ENCODE measurements at places on chromosomes 3 and 15. TPM values are rescaled to one million over a fixed set of nuclear protein-coding genes. Genes with fewer than 3 reads are reported as not detected.

DNA sequence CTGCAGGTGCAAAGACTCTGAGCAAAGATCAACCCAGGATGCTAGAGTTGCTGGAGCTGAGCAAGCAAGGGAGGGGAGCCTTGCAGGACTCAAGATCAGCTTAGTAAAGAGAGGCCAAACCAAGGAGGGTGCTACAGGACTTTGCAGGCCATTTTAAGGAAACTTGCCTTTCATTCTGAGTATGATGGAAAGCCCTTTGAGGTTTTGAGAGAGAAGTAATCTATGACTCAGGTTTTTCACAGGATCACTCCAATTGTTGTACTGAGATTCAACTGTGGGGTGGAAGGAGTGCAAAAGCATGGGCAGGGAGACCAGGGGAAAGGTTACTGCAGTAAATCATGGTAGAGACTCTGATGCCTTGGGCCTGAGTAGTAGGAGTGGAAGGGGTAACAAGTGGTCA, 260.4 kb upstream of the GPR149 start:
- no peak for DNase-seq

GRCh38 chr3:38121451-38121831, 15.5 kb downstream of the ACAA1 start:
- DNase-seq = no peak

DNA sequence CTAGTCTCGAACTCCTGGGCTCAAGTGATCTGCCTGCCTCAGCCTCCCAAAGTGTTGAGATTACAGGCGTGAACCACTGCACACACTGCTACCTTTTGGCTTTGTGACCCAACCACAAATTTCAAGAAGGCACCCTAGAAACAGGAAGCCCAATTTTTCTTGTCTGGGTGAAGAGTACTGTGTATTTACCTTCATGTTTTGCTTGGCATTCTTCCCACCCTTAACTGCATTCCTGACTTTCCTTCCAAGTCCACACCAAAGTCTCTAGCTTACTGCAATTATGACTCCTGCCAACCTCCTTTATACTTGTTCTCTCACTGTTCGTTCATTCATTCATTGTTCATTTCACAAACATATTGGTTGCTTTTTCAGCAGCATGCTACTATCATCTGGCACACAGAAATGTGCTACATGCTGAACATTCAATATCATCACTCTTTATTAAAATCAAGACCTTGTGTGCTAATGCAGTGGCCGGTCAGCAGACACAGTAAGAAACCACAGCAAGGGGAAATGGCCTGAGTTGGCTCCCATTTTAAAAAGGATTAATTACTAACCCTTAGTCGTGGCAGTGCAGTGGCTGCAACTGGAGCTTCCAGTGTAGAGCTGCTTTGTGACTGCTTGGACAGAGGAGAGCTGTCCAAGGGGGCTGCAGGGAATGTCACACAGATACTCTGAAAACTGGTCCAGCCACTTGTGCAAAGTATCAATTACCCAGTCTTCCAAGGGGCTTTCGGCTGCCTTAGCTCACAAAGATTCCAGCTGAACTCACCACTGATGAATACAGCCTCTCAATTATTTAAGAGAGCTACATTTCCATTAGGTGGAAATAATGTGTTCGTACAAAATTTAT, 94.0 kb downstream of the ETFA start:
- DNase-seq = no peak

- no peak for DNase-seq
Observed at GRCh38 chr3:161475905-161476304, 20.7 kb upstream of the OTOL1 start.

MFAP1 gene
- 57.3 TPM for polyA plus RNA-seq

DNA sequence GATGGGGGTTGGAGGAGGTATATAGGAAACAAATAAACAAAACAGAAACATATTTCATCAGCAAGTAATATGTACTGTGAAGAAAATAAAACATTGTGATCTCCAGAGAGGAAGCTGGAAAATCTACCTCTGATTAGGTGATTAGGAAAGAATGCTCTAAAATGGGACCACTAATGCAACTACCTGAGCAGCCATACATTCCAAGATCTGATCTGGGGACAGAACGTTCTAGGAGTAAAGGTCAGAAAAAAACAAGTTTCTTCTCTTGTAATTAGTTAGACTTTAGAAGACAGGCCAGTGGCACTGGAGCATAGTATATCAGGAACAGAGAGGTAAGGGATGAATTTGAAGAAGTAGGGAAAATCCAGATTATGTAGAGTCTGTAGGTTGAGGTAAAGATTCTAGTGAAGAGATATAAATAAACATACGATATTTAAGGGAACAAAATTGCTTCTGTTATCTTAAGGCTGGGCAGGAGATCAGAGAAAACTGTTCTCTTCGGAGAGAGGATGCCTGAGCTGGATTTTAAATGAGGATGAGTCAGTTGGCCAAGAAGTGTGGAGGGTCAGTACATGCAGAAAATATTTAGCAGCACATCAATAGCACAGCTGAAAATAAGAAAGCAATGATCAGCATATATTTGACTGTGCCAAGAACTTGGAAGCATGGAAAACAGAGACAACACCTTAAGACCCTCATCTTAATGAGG, 429.5 kb downstream of the NLGN1 start:
- DNase-seq = no peak

SLC2A2 gene
- 13.7 TPM for polyA plus RNA-seq

- no peak for DNase-seq
Observed at GRCh38 chr3:39232859-39233258, 40.5 kb upstream of the XIRP1 start.

GRCh38 chr15:27884726-27885125, 214.4 kb downstream of the OCA2 start:
- DNase-seq = no peak

- no peak for DNase-seq
Observed at GRCh38 chr3:24545887-24546286, 51.2 kb upstream of the THRB start.

ACTRT3 gene
- polyA plus RNA-seq = 4.6 TPM

DNA sequence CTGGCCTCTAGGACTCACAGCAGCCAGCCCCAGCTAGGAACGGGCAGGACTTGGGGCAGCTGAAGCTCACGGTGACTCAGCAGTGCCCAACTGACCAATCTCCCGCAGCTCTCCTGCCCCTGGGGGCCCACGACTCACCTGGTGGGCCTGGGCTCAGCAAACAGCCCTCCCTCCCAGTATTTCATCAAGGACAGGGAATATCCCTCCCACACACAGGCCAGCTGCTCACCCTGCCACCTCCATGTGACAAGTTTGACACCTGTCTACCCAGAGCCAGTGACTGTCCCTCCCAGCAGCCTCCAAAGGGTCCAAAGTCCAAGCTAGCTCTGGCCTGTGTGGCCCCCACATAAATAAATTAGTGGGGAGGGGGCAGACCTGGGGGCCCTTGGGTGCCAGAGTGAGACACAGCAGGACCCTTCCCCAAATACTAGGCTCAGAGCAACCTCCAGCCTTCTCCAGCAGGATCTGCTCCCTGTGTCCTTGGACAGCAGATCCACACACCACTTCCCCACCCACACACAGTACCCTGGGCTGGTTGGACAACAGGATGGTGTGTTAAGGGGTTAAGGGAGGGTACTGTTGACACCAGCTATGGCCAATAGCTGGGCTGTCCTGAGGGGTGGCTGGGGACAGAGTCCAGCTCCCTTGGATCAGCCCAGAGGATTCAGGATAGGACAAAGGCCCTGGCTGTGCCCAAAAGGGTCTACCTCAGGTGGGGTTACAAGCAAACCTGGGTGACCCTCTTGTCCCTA, 4.3 kb downstream of the GNAT1 start:
- DNase-seq = no peak

DNA sequence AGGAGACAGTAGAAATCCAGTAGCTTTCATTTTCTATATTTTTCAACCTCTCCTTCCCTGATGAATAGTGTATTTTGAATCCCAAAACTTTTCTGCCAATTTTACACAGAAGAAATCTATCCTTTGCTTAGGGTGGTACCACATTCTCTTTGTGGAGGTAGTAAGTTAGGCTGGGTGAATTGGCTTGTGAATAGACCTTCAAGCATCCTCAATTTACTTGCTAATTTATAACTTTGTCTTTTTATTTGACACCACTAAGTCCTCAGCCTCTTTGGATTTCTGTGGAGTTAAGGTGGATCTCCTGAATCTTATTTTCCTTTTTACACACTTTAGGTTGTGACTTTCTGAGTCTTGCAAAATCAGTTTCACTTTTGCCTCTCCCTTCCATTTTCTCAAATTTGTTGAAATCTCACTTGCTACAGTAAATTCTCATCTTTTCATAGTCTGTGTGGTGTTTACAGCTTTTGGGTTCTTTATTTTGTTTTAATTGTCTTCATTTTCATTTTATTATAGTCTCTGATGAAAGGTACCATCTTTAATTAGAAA, 5.7 kb upstream of the PLSCR1 start:
- no peak for DNase-seq

DNA sequence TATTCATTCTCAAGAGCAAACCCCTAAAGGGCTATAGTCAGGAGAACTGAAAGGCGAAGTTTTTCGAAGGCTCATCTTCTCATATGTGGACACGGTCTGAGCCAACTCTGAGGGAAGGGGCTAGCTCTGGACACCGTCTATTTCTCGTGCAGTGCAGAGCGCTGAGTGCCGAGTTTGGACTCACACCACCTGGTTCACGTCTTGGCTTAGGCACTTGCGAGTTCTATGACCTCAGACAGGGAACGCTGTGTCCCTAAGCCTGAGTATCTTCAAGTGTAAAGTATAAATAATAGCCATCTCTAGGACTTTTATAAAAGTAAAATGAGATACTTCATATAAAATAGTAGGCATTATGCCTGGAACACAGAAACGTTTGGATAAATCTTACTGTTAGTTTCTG, 223.7 kb downstream of the FMN1 start:
- DNase-seq = no peak

DNA sequence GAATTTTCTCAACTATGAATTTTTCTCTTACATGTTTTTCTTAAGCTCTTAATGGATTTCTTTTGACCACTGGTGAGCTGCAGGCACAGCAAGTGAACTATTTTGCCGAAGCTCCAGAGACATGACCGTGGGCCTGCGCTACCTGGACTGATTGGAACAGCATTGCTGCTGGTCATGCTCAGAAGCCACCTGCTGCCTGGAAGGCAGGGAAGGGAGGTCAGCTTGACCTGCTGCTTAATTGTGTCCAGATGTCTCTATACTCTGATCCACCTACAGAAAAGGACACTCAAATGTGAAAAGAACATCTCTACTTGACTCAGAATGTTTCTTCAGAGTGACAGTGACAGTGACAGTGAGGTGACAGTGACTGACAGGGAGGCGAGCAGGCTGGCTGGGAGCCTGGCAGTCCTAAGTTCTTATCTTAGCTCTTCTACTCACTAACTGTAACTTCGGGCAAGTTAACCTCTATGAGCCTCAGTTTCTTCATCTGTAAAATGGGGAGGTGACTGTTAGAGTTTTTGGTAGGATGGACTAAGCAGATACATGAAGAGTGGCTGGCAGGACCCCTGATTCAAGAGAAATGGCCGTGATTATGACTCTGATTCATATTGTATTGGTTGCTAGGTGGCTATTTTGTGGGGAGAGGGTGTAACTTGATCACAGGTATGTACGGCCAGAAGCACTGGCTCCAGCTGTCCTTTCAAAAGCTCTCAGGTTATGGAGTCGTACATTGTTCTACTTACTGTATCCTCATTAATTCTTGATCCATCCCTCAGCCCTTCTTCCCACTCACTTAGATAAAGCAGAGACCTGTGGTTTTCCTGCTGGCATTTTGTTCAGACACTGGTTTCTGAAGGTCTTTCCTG, 54.8 kb upstream of the DLG1 start:
- no peak for DNase-seq

REC114 gene
- not detected for polyA plus RNA-seq

DNA sequence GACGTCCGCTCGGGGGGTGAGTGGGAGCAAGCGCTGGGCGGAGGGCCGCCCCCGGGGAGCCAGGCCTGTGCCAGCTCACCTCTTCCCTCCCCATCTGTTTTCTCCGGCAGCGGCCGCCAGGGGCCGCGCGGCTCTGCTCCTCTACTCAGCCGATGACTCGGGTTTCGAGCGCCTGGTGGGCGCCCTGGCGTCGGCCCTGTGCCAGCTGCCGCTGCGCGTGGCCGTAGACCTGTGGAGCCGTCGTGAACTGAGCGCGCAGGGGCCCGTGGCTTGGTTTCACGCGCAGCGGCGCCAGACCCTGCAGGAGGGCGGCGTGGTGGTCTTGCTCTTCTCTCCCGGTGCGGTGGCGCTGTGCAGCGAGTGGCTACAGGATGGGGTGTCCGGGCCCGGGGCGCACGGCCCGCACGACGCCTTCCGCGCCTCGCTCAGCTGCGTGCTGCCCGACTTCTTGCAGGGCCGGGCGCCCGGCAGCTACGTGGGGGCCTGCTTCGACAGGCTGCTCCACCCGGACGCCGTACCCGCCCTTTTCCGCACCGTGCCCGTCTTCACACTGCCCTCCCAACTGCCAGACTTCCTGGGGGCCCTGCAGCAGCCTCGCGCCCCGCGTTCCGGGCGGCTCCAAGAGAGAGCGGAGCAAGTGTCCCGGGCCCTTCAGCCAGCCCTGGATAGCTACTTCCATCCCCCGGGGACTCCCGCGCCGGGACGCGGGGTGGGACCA, 632 bp upstream of the CRELD1 start:
- peak; percentile 61 for DNase-seq

GOLGA6L4 gene
- 25.2 TPM for polyA plus RNA-seq

DNA sequence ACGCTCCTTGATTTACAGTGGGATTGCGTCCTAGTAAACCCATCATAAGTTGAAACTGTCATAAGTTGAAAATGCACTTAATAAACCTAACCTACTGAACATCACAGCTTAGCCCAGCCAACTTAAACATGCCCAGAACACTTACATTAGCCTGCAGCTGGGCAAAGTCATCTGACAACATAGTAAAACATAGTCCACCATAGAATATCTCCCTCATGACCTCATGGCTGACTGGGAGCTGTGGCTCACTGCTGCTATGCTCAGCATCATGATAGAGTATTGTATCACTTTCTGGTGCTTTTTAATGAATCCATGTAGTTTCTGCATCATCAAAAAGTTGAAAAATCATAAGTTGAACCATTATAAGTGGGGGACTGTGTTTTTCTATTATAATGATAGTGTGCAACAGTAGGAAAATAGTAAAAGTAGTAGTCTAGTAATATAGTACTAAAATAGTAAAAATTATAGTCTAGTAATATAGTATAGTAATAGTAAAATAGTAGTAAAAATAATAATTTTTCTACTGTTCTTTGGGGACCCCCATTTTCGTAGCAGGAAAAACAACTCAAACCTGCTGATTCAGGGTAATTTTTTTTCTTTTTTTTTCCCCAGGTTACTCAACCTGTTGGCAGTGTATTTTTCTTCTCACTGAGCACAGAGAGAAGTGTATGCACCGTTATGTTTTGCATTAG, 233.5 kb downstream of the MYRIP start:
- no peak for DNase-seq

LRTM1 gene
- not detected for polyA plus RNA-seq

DNA sequence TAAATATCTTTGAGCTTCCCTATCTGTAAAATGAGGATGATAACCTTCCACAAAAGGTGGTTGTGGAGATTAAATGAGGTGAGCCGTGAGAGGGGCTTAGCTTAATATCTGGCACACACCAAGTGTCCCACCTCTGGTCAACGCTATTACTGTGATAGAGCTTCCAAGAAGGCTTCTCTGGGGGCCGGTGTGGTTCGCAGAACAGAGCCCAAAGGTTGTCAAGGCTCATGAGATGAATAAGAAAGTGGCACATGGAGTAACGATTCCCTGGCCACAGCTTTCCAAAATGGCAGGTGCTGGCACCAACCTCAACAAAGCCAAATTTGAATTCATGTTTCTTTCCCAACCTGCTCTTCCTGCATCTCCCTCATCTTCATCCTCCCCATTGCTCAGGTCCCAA, 10.4 kb downstream of the KY start:
- no peak for DNase-seq

- no peak for DNase-seq
Observed at GRCh38 chr3:66486646-66487045, 14.2 kb downstream of the LRIG1 start.

- DNase-seq = no peak
Observed at GRCh38 chr3:54520060-54520459, 397.7 kb downstream of the CACNA2D3 start.

All from left renal cortex interstitium (tissue), 4 donors.